ENCODE measurements at places on chromosomes 3 and 15.

- DNase-seq: peak; percentile 81
Measured at GRCh38 chr3:87413814-87414213, 137.4 kb upstream of the POU1F1 start.

DNA sequence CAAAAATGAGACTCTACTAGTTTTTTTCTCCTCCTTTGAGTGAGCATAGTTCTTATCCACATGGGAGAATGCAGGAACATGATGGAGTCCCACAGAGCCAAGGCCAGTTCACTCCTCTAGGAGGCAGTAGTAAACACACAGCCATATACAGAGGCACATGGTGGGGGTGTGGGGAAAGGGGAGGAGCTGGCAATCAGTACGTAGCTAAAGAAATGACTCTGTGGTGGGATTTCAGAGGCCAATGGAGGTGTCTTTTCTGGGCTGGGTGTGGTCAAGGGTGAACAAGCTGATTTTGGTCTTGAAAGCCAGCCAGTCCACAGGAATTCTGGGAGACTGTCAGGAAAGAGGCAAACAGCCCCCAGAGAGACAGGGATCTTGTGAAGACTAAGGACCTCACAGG is 6.6 kb upstream of the RAB11A start:
- peak; percentile 68 for DNase-seq

GRCh38 chr3:189687475-189687874 is 56.3 kb downstream of the TP63 start:
- DNase-seq: no peak

DNA sequence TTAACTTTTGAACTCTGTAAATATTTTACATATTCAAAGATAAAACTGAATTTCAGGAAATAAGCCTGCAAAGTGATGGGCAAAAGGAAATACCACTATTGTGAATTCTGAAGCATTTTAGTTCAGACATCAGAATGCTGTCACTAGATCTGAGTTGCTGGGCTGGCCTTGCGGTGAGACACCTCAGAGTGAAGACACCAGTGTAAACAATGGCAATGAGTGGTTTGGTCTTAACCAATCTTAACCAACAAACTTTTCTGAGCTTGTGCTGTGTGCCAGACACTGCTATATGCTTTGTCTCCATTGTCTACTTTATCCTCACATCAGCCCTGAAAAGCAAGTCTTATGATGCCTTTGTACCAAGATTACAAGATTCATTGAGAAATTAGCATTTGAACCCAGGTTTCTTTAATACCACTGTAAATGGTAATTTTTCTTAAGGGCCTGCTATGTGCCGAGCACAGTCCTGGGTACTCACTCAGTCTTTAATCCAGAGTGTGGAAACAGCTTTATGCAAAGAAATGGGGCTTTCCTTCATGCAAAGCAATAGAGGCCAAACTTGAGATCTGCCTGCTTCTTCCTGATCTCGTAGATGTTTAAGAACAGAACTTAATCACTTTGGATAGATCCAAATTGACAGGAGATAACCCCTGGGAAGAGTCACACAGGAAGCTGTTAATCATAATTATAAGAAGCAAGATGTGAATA is 55.0 kb downstream of the TMEM39A start:
- no peak for DNase-seq

DNA sequence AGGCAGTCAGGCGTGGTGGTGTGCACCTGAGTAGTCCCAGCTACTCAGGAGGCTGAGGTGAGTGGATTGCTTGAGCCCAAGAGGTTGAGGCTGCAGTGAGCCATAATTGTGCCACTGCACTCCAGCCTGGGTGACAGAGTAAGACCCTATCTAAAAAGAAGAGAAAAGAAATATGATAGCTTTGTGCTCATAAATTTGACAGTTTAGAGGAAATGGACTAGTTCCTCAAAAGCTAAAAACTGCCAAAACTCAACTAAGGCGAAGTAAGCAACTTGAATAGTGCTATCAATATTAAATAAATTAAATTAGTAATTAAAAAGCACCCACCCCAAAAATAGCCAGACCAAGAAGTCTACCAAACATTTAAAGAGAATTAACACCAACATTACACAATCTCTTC is 24.5 kb upstream of the SLC15A2 start:
- no peak for DNase-seq

DNA sequence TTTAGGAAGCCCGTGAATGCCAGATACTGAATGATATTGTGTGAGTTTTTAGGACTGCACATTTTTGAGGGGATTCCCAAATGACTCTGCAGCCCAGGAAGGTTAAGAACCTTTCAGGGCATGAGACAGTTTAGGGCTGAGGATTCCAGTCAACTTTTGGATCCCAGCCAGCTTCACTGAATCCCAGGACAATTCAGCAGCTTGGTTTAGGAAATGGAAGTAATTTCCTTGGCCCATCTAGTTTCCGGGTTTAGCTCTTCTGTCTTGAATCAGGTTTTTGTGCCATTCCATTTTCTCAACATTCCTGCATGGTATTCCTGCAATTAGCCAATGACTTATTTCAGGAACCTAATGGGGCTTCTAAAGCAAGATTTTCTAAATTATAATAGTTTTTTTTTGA is 253.9 kb downstream of the LSAMP start:
- DNase-seq: peak; percentile 9

- DNase-seq: peak; percentile 33
Measured at GRCh38 chr15:29674661-29675533, 147.4 kb downstream of the TJP1 start.

- no peak for DNase-seq
Measured at GRCh38 chr3:128190501-128190900, 37.2 kb downstream of the EEFSEC start.

DNA sequence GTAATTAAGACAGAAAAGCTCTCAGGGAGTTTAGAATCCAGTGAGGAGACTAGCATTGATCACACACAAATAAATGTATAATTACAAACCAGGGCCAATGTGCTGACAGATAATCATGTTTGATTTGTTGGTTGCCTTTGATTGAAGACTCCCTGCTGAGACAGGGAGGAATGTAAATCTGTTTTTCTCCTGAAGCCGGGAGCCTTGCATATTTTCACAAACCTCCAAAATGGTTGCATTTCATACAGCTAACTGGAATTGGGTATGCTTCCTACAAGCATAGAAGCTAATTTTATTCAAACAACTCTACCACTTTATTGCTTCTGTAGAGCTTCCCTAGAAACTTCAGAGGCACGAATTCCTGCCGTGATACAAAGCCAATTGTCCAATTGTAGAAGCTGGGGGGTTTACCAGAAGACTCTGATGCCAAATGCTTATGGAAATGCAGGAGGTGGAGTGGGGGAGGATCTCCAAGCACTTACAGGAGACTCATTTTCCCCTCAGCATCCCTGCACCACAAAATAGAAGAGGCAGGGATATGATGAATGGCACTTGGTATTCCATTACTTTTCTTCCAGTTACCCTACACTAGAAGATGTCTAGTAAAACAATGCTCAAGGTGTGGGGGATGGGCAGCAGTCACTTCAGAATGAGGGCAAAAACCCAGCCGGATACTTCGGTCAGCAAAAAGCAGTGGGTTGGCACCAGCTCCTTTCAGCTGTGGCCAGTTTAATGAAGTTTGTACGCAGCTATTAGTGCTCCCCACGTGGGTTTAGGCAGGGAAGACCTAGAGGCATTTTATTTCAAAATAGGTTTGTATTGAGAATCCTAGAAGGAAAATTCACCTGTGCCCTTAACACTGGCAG is 11.4 kb upstream of the MEX3B start:
- DNase-seq: peak; percentile 74

Data from fibroblast of upper back skin (primary cell).